ENCODE measurements at places on chromosomes 2 and 18. TPM values are rescaled to one million over a fixed set of nuclear protein-coding genes. Genes with fewer than 3 reads are reported as not detected.

Gene FAM124B
- 0.22 TPM for total RNA-seq

Gene C2orf66
- 0.12 TPM for total RNA-seq

Gene TRIM43
- not detected for total RNA-seq

Gene SPEG
- total RNA-seq, result 60.6 TPM

Gene KIF1A
- not detected for total RNA-seq

Gene CPLX4
- total RNA-seq, result not detected

Gene BOK
- total RNA-seq, result 13.6 TPM

Gene IL1A
- total RNA-seq, result 0.12 TPM

Gene TMEM247
- total RNA-seq, result not detected

Gene MERTK
- total RNA-seq, result 0.37 TPM

Gene TXNDC2
- 0.22 TPM for total RNA-seq

Gene PIEZO2
- total RNA-seq, result 0.12 TPM

Gene HMSD
- total RNA-seq, result 0.25 TPM

Gene POTEI
- total RNA-seq, result not detected

Gene MFF
- total RNA-seq, result 65.3 TPM

Gene EFHD1
- not detected for total RNA-seq

Gene SOWAHC
- 16.3 TPM for total RNA-seq

Gene INPP5D
- total RNA-seq, result 1.6 TPM

Gene RPRM
- total RNA-seq, result under 0.01 TPM

Gene MAPK4
- total RNA-seq, result not detected

Gene SERPINB8
- total RNA-seq, result 37.2 TPM

Gene HOXD1
- not detected for total RNA-seq

Gene OTOS
- not detected for total RNA-seq

Gene MAPRE2
- total RNA-seq, result 13.9 TPM

Gene AOX1
- total RNA-seq, result 86.3 TPM

Gene MYO7B
- under 0.01 TPM for total RNA-seq

Gene AGXT
- total RNA-seq, result under 0.01 TPM

Gene TMEM131
- 42.0 TPM for total RNA-seq

Gene HOXD12
- 0.33 TPM for total RNA-seq

Gene FER1L5
- total RNA-seq, result 1.6 TPM

Gene RESP18
- total RNA-seq, result not detected

Gene ITSN2
- total RNA-seq, result 42.6 TPM

Gene ADAM23
- 9.9 TPM for total RNA-seq

Gene SERPINB11
- total RNA-seq, result not detected
